Stimulated activated CD8-positive, alpha-beta memory T cell treated with anti-CD3 and anti-CD28 coated beads, Interleukin-15, amount 100 ng/mL, for 24 hours (primary cell): ENCODE measurements at places on chromosomes 6 and 20.

- DNase-seq, result no peak
Measured at GRCh38 chr6:101926149-101926925, 532.8 kb downstream of the GRIK2 start.

DNA sequence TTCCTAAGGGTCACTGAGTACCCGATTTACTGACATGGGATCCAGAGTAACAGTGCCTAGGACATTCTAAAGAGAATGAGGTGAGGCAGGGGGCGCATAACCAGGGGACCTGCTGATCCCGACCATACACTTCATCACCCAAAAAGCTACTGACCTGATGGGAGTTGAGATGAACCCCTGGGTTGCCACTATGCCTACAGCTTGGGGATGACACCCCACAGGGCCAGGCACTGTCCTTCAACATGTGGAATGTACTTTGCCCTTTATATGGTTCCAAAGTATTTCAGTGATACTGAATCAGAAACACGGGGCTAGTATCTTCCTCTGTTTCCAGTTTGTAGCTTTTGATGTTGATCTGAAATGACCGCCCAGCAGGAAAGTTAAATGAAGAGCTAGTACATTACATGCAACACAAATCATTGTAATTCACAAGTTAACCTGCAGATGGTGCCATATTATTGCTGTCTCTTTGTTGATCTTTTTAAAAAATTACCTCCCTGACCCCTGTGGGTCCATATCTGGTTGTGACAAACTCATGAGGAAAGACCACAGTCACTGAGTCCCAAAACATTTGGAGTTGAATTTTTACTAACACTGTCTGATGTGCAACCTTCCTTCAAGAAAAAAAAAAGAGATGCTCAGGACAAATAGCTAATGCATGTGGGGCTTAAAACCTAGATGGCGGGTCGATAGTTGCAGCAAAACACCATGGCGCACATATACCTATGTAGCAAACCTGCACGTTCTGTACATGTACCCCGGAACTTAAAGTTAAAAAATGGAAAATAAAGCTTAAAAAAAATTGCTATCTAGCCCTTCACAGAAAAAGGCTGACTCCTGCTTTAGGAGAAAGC is 42.7 kb upstream of the GCNT2 start:
- no peak for DNase-seq

DNA sequence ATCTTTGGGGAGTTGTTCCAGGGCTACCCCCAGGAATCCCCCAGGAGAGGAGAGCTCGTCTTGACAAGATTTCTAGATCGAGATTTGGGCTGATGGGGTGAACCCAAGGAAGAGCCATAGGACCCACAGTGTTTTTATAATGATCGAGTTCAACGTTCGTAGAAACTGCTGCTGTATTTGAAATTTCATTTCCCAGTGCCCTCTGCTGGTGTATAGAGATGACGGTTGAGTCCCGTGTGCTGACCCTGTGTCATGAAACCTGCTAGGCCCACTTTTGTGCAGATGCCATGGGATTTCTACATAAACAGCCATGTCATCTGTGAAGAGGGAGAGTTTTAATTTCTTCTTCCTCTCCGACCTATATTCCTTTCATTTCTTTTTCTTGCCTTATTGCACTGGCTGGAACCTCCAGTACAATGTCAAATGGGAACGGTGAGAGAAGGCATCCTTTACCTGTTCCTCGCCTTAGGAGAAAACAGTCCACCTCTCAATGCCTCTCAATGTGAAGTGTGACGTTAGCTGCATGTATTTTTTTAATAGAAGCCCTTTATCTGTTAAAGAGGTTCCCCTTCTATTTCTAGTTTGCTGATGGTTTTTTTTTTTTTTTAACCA is 28.6 kb upstream of the NTSR1 start:
- DNase-seq, result no peak

- DNase-seq, result no peak
Measured at GRCh38 chr6:117771403-117771802, 96.1 kb downstream of the NUS1 start.

- DNase-seq, result no peak
Measured at GRCh38 chr6:103002282-103002681, 1608.8 kb downstream of the GRIK2 start.

- DNase-seq, result no peak
Measured at GRCh38 chr6:87909849-87910248, 137.8 kb upstream of the SPACA1 start.

- DNase-seq, result no peak
Measured at GRCh38 chr6:489001-489400, 97.4 kb downstream of the IRF4 start.

- no peak for DNase-seq
Measured at GRCh38 chr20:44990957-44991356, 24.6 kb downstream of the STK4 start.

DNA sequence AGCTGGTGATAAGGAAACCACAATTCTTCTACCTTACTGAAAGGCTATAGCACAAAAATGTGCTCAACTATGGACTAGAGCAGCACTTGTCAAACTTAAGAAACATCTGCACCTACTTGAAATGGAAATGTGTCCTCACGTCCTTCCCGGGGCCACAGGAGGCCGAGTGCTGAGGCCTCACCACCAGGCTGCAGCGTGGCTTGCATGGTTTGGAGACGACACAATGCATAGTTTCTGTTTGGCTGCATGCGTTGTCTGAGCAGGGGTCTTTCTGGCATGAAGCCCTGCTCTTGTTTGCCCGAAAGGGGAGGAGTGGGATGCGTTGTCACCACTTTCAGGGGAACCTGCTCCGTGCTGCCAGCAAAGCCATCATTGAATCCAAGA is 228.8 kb downstream of the TTLL2 start:
- DNase-seq, result no peak

DNA sequence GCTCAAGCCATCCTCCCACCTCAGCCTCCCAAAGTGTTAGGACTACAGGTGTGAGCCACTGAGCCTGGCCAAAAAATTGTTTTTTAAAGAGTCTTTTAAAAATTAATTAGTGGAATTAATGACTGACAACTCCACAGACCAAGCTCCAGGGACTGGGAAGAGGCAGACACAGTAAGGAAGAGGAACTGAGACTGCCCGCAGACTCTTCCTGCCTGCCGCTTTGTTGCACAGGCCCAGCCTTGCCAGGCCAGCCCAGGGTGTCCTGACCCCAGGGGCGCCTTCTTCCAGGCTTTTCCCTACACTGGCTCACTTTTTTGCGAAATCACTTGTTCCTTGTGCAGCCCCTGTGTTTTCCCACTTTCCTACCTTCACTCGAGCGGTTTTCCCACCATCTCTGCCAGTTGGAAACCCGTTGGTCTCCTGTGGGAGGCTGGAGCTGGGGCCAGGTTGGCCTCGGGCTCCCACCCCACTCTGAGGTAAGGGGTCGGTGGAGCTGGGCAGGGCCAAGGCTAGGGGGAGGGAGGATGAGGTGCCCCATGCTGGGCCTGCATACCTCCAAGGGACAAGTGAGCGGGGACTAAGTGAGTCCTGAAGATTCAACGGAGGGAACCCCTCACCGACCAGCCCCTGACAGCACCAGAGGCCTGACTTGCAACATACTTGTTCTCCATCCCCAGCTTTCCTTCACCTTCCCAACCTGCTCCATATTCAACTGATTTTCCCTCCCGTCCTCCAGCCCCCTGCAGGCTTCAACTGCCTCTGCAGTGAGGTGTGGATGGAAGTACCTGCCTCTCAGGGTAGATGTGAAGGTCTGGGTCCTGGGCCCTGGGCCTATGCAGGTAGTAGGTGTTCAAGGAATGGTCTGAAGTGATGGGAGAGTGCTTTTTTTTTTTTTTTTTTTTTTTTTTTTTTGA is 23.5 kb upstream of the SMIM29 start:
- no peak for DNase-seq

DNA sequence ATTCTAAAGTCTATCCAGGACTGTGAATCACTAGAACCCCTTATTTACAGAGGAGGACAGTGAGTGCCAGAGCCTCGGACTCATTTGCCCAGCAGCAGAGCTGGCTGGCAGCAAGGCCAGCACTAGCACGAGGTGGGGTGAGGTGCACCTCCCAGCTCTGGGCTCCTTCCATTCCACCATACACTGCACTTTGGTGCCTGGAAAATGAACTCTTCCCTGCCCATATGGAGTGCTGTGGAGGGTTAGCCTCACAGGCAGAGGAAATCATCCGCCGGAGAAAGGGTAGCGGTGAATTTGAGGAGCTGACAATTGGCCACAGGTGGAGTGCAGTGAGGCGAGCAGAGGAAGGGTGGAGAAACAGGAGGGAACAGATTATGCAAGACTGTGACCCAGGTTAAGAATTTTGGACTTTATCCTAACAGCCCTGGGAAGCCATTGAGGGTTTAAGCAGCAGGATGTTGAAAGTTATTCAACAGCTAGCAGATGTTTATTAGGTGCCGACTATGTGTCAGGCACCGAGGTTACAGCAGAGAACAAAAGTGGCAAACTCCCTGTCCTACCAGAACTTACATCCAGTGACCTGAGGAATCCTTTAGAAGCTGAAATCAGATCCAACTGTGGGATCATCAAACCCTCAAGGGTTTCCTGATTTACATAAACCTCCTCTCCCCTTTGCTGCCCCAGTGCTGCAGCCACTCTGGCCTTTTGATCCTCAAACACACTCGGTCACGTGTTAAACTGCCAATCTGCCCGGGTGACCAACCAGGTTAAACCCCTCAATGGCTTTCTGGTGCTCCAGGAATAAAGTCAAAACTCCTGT is 6.2 kb downstream of the TRIM26 start:
- no peak for DNase-seq

DNA sequence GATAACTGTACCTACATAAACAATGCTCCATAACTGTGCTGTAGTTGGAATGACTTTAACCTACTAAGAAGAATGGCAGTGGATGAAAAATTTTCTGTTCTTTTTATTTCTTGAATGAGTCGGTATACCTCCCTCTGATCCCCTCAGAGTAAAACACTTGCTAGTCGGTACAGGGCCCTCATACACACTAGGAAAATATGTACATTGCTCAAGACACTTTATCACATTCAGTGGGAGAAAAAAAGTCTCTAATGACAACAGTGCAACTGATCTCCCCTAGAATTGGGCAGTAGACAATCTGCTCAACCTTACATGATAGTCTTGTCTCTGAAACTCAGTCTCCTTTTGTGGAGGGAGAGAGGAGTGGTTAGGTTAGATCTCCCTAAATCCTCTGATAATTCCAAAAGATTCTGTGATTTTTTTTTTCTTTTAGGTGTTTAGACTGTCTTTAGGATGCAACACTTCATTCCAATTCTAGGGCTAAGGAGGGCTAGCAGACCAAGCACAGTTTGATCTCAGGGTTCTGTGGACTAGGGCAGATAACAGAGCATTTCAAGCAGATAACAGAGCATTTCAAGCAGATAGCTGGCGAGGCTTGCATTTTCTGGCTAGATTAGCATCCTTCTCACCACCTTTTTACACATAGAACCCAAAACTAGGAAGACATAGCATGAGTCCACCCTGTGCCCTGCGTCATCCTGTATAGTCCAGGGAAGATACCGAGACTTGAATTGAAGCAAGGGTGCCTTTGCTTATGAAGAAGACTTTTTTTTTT is 100.3 kb upstream of the TNFAIP3 start:
- DNase-seq, result no peak

- DNase-seq, result no peak
Measured at GRCh38 chr6:88145298-88145963, 20.7 kb downstream of the CNR1 start.

DNA sequence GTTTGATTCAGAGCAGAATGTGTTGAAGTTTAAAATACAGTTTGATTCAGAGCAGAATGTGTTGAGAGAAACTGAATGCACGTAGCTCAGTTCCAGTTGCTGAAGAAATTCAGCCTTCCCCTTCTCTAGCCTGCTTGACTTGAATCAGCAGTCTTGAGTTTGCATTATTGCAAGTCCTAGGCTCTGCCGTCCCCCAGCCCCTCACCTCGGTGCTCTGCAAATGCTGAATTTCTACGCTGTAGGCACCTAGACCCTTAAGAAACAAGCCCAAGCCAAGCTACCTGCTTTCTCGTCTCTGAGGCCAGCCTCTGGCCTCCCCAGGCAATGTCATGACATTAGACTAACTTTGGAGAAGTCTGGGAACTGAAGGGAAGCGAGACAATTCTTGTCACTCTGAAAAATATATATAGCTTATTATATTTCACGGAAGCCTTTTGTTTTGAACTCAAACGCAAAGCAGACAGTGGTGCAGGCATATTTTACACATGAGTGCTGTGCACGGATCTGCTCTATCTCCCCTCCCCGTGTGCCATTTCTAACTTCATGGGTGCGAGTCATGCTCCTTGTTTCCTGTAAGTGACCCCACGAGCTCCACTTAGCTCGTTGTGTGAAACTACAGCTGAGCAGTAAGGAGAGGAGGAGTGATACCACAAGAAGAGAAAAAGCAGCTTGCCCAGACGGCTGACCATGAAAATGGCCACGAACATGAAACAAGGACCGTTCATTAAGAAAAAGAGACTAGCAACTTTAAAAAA is 71.4 kb upstream of the DUSP22 start:
- DNase-seq, result no peak

DNA sequence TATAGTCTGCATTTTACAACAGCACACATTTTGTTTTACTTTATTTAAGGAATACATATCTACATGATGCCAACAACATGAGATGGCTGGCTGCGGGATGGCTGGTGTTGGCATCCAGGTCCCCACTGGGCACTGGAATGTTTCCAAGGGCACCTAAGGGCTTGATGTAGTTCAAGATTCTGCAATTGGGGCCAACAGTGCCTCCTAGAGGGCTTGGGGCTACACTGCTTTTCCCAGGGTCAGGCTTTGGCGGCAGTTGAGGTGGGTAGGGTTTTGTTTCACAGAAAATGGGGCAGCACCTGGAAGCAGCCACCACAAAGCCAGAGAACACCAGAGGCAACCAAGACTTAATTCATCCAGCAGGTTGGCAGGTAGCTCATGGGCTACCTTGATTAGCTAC is 202.2 kb upstream of the PRND start:
- DNase-seq, result no peak

DNA sequence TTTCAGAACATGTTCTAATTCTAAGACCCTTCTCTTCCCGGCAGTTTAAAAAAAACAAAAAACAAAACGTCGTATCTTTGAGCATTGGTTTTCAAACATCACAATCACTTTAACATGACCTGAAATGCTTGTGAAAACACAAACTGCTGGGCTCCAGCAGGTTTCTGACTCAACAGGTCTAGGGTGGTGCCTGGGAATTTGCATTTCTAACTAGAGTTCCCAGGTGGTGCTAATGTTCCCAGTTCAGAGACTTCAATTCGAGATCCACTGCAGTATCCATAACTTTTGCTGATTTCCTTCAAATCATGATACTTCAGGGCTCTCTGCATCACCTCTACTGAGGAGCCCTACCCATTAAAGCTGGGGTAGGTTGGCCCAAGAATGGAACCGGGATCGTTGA is 850 bp upstream of the SMPDL3A start:
- no peak for DNase-seq

- no peak for DNase-seq
Measured at GRCh38 chr6:120899932-120900331, 434.3 kb downstream of the TBC1D32 start.

DNA sequence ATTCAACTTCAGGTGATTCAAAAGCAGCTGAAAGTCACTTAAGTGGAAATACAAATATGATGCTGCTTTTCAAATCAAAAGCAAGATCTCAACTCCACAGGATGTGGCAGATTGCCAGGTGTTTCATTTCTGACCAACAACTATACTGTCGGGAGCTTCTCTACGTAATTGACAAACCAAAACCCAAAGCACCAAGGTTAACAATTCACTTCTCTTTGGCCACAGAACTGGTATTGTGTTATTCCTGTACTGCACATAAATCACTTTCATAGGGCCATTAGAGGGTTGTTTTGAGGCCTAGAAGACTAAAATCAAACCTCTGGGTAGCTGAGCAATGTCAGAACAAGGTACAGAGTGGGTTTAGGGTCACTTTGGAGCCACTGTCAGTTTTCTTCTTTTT is 169.7 kb downstream of the HAO1 start:
- DNase-seq, result no peak
